Motor neuron (in vitro differentiated cells): ENCODE measurements at places on chromosomes 7 and 10. TPM values are rescaled to one million over a fixed set of nuclear protein-coding genes. Genes with fewer than 3 reads are reported as not detected.

GPR15LG gene
- 0.69 TPM in 1 of 2 replicates, not detected in the other for total RNA-seq

SEPHS1 gene
- total RNA-seq = 36.5 and 41.4 TPM in 2 replicates

PARD3 gene
- 27.4 and 31.5 TPM in 2 replicates for total RNA-seq

GRCh38 chr7:7795203-7795602 is 76.8 kb upstream of the RPA3 start:
- no peak for ATAC-seq

DNA sequence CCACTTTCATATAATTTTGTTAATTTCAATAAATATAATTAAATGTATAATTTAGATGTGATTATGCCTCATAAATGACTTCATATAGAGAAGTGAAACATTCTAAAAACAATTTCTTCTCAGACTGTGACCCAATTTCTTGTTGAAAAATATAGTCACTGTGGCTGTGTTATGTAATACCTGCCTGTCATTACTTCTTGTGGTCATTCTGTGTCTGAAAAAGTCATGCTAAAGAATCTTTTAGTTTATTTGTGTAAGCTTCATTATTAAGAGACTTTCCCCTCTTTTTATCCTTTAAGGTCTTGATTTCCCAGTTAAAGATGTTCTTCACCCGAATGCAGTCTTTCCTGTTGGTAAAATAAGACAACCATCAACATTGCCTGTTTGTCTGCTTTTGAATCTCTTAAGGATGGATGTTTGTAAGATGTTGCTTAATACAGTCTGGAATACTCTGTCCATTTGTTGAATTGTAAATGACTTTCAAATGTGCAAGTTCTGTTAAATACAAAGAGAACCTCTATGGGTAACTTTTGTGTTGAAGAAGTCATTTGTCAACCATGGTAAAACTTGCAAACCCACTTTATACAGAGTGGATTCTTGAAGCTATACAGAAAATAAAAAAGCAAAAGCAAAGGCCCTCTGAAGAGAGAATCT is 16.0 kb downstream of the KAT6B start:
- no peak for ATAC-seq

- no peak for ATAC-seq
Measured at GRCh38 chr10:30602747-30603146, 26.8 kb downstream of the LYZL2 start.

DNA sequence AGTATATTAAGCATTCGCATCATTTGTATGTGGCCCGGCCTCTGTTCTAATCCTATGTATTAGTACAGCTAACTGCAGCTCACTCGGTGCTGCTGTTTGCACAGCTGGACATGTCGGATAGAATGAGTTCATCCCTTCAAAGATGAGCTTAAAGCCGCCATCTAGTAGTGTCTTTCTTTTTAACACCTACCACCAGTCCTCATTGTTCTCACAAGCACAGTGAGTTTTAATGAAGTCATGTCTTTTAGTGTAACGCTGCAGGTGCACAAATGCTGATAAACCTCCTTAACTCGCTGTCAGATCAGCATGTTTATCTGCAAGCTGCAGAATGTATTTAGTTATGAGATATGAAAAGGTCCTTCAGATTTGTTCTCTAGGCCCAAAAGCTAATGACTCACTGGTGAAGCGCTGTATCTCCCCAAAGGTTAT is 247.5 kb downstream of the MTERF1 start:
- no peak for ATAC-seq
